ENCODE measurements at places on chromosomes 6 and 20. TPM values are rescaled to one million over a fixed set of nuclear protein-coding genes. Genes with fewer than 3 reads are reported as not detected.
A peak's percentile ranks its signal among the peaks of the same experiment; 100 is the strongest.

DNA sequence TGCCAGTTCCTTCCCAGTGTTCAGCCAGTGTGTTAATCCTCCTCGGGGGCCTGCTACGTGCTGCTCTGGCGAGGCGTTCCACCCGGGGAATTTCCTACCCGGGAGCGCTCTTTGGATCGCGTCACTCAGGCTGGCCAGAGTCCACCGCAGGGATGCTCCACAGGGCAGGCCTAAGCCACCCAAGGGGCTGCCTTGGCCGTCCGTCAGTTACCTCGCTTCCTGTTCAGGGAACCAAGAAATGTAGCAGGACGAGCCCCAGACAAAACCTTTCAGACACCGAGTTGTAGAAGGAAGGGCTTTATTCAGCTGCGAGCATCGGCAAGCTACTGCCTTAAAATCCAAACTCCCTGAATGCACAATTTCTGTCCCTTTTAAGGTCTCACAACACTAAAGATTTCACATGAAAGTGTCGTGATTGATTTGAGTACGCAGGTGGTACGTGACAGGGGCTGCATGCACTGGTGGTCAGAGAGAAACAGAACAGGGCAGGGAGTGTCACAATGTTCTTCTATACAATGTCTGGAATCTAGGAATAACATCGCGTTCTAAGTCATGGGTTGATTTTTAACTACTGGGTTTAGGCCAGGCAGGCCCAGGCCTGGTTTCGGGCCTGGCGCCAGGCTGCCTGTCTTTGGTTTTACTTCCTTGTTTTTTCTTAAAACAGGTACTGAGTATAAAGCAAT is 15.7 kb upstream of the POU5F1 start:
- peak; percentile 83 for DNase-seq

IL17A gene
- not detected for total RNA-seq

DNA sequence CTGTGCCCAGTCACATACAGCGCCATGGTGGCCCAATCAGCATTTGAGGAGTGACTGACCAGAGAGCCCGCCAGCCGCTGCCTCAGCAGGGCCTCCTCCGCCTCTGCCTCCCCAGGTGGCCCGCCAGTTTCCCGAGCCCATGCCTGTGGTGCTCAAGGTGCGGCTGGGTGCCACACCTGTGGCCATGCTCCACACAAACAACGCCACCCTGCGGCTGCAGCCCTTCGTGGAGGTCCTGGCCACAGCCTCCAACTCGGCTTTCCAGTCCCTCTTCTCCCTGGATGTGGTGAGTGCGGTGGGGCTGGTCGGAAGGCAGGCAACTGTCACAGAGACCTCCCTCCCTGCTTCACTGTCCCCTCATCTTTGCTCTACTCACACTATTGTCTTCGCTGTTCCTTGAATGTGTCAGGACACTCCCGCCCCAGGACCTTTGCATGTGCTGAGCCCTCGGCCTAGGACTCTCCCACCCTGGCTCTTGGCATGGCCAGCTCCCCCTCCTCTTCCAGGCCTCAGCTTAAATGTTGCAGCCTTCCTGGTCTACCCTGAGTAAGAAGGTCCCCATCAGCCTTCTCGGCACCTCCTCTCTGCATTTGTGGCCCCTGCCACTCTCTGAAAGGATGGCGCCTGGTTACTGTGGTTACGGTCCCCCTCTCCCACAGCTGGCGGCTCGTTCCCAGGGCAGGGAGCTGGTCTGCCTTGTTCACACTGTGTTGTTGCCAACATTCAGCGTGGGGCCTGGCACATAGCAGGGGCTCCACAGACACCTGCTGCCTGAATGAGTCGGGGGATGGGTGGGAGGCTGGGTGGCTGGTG is 11.8 kb upstream of the BPIFB6 start:
- DNase-seq = no peak

DNA sequence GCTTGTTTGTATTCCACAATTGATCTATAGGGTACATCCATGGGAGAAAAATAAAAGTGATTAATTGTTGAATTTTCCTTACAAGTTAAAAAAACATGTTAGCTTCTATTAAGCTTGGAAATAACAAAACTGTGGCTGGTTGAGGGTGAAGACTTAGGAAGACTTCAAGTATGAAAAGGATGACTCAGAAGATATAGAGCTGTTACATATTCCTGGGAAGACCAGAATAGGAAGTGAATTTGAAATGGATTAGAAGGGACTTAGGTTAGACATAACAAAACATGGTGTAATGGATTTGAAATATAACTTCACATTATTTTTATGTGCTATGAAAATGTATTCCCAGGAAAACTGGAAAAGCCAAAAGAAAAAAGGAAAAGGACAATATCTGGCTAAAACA is 732.2 kb downstream of the HDGFL1 start:
- no peak for DNase-seq

DNA sequence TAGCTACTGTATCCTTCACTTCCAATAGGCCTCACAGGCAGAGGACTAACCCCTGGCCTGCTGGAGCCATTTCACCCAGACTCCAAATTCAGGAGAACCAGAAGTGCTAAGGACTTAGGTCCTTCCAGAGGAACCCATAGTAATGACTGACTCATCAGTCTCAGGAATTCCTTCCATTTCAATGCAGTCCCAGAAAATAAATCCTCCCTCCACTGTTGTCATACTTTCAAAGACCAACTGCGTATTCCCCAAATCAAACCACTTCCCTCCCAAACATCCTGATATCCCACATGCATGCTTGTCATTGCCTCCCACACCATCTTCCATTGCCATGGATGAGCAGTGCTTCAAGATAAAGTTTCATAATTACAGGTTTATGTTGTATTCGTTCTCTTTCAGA is 31.8 kb upstream of the NT5E start:
- no peak for DNase-seq

DNA sequence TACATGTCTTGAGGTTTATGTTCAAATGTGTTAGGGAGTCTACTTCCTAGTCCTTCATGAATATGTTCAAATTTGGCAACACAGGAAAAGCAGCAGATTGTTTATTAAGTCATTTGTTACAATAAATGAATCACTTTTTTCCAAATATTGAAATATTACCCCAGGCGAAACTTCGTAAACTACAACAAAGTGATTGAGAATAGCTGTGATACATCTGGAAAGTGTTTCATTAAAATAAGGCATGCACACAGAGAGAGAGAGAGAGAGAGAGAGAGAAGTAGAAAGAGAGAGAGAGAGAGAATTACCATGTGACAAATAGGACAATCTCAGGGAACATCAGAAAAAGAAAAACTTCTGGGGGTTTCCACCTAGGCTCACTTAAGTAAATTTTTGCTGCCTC is 363.1 kb upstream of the PTCHD4 start:
- no peak for DNase-seq

Measured in Calu3 (cell line).